ENCODE measurements at places on chromosomes 5 and 9.

DNA sequence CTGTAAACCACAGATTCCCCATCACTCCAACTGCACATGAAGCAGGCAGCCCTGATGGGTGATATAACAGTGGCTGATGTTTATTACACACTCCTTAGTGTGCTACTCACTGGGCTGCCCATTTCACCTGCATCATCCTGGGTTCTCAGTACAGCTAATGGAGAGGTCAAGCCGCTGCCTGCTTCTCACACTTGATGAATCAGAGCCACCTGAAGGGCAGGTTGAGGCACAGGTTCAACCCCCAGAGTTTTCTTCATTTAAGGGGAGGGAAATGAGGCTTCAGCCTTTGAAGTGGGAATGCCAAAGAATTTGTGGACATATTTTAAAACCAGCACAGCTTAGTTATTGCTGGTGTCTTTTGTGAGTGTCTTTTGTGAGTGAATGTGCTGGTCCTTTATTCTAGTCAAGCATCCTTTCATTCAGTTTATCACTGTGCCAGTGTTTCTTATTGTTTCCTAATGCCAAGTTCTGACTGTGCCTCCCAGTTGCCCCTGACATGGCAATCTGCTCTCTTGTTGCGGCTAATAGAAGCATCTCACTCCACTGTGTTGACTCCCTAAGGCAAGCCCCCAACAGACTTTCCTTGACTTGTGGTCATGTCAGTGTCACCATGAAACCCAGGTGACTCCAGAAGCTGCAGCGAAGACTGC lies 109.2 kb downstream of the FBXL7 start:
- DNase-seq, result no peak

- no peak for DNase-seq
Observed at GRCh38 chr9:35771075-35771433, 17.0 kb upstream of the MSMP start.

DNA sequence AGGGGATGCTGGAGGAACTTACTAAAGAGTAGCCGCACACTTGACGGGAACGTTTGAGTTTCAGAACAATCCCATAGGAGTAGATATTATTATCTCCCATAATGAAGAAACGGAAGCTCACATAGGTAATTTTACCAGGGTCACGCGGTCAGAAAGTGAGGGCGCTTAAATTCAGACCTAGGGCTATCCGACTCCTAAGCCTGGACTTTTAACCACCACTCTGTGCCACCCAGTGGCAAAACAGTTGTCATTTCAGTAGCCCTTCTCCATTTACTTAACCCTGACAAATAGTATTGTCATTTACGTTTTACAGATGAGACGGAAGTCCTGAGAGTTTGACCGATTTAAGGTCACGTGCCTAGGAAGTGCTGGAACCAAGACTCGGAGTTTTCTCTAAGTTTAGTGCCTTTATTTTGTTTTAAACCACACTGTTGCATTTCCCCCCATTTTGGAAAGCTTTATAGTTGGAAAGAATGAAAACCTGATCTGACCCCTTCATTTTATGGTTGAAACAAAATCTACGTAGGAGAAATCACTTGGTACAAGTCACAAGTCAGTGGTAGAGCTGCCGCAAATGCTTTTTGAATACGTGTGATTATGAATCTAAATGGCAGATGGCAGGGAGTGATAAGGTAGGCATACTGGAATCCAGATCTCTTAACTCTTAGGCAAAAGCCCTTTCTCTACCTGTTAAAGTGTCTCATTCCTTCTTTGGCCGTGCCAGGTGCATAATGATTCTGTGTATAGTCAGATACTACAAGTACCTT lies 650 bp downstream of the MRRF start:
- DNase-seq, result peak; percentile 30

DNA sequence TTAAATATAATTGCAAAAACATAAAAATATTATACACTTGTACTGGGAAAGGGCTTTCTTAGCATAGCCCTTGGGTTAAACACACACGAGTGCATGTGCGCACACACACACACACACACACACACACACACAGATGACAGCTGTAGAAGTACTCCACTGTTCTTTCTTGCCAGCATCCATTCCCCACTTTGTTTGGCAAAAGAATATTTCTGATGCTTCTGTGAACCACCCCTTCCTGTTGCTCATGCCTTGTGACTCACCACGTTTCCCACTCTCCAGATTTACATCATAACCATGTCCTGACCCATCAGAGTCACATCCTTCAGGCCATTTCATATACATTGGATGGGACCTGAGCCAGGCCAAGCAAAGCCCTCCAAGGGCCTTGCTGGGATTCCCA lies 280.1 kb downstream of the DNAH5 start:
- no peak for DNase-seq

- DNase-seq, result peak; percentile 2
Observed at GRCh38 chr9:134204991-134205578, 40.7 kb upstream of the RNU6ATAC start.

DNA sequence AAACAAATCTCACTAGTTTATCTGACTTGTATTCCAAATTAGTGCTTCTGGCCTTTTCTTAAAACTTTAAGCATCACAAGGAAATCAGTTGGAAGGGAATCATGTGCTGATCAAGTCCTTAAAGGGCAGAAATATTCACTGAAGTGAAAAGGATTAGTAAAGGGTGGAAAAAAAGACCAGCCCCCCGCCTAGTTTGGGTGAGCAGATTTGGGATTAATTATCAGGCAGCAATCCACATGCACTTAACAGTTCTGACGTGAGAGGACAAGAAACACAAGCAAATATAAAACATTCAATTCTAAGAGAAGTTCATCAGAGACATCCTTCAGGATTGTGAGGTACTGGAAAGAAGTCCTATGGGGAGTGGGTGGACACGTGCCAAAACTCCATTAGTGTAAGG lies at the start of gene TYRP1:
Gene TYRP1 (plus strand): TSS at position 245 of the 400 bp plus-strand sequence. CDS start 612 bp downstream, outside the sequence.
- DNase-seq, result no peak

DNA sequence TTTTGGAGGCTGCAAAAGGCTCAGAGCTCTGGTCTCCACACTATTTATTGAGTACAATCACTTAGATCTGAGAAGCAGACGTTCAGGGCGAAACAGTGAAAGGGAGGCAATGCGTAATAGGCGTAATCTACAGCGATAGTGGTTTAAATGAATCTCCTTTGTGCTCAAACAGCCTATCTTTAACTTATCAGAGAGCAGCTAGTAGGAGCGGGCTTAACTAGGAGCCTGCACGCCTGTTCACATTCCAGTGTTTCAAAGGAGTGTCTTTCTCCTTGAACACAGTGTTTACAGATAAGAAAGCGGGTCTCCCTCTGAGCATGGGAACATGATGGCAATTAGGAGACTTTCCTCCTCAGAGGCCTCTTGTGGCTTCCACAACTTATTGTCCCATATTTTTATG lies 49.4 kb downstream of the AP3B1 start:
- no peak for DNase-seq

DNA sequence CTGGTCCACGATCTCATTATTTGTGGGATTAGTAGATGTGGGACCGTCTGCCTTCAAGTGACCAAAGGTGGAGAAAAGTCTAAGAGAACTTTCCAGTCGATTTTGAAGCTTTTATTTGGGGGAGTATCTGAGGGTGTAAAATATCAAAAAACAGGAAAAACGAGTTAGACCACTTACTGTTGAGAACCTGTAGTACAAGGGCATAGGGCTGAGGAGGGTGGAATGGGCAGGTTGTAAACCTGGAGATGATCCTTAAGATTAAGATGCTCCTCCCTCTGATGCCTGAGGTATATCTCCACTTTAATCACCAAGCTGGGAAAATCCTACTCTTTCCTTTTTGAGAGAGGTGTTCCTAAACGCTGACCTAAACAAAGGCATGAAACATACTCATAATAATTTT lies 32.0 kb upstream of the GTF2H2C start:
- no peak for DNase-seq

DNA sequence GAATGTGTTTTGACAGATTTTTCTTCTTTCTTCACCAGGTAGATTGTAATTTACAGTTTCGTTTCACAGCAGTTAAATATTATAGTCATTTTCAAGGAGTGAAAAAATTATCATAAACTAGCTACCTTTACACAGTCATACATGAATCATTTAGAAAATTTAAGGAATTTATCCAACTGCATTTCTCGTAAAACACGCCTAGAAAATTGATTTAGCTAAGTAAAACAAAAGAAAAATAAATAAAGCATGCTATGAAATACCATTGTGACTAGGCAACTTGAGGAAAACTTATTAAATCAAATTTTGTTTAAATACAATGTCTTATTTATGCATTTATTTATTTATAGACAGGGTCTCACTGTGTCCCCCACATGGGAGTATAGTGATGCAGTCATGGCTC lies 109.9 kb upstream of the EMB start:
- DNase-seq, result no peak

- DNase-seq, result no peak
Observed at GRCh38 chr5:149036970-149037369, 25.9 kb downstream of the SH3TC2 start.

GRCh38 chr5:33287242-33287641 lies 153.5 kb upstream of the TARS1 start:
- DNase-seq, result no peak
